ENCODE measurements at places on chromosomes 2 and 18.

DNA sequence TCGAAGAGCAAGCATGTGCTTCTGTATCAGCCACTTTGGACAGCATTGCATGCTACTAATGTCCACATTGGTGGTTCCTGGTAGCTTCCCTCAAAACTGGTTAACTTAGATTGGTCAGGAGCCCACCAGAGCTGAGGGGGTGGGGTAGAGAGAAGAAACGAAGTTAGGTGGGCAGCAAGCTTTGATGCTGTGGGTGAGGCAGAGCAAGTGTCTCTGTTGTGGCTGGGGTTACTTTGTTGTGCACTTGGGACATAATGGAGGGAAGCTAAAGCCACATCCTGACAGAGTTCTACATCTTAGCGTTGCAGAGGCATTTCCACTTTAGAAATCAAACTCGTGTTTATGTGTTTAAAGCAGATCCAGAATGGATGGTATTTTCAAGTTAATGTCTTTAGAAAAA lies 82.7 kb downstream of the FAM168B start:
- DNase-seq, result no peak

DNA sequence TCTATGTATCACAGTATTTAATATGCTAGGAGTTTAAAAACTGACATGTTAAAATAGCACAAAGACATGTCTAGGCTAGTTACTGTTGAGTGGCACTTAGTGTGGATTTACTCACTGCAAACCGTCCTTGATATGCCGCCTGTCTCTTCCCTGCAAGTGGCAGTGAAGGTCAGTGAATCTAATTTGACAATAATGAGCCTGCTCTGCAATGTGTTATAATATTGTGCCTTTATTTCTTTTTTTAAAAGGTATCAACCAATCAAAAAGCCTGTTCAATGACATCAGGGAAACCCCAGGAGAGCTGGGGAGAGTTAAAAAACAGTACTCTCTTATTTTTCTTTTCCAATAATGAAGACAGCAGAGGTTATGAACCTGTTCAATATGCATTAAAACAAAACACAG lies 384.1 kb downstream of the ERBB4 start:
- no peak for DNase-seq

- DNase-seq, result no peak
Measured at GRCh38 chr2:223319601-223320000, 267.6 kb downstream of the KCNE4 start.

- DNase-seq, result no peak
Measured at GRCh38 chr2:120520929-120521912, 175.3 kb downstream of the INHBB start.

DNA sequence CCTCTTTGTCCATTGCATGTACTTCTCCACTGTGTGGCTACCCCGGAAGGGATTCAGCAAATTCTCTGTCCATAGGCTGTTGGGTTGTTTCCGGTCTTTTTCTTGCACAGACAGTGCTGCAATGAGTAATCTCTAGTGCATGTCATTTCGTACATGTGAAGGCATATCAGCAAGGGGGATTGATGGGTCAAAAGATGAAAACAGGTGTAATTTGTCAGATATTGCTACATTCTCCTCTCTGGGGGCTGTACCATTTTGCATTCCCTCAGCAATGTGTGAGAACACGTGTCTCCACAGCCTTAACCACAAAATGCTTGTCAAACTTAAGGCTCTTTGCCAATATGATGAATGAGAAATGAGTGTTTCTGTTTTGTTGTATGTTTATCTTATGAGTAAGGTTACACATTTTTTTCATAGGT lies 60.5 kb downstream of the KLHL29 start:
- no peak for DNase-seq

DNA sequence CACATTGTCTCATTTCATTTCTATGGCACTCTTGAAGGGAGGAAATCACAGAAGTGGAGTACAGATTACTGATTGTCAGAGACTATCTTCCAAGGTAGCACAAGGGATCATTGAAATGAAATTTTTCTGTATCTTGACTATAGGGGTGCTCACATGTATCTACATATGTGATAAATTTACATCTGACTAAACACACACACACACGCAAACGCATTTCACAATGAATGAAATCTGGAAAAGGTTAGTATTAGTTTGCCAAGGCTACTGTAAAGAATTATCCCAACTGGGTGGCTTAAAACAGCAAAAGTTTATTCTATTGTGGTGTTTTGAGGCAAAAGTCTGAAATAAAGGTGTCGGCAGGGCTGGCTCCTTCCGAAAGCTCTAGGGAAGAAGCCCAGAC lies 144.6 kb downstream of the SH3BP4 start:
- no peak for DNase-seq

Measured in CD4-positive, alpha-beta T cell (primary cell).